Stimulated activated CD4-positive, alpha-beta T cell treated with anti-CD3 and anti-CD28 coated beads, Interleukin-4, amount 100 ng/mL, for 24 hours (primary cell): ENCODE measurements at places on chromosomes 12 and 14.
A peak's percentile ranks its signal among the peaks of the same experiment; 100 is the strongest.

- DNase-seq, result no peak
These were observed 368.0 kb upstream of the ATXN7L3B start for GRCh38 chr12:74169607-74170006.

- no peak for DNase-seq
These were observed 104.1 kb downstream of the IGF1 start for GRCh38 chr12:102376181-102376747.

DNA sequence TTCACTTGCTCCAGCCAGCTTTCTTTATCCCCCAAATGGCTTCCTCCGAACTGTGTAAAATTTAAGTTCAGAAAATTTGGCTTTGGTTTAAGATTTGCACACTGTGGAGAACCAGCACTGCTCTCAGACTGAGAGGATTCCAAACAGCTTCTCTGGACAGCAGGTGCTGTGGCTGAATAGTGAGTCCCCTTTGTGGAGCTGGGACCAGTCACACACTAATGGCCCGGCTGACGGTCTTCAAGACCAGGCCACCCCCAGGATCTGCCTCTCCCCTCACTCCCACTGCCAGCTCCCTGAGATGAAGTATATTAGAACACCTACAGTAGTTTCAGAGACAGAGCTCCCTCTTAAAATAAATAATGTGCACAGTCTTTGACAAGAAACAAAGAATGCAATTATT, 267.3 kb downstream of the BCAT1 start:
- DNase-seq, result no peak

DNA sequence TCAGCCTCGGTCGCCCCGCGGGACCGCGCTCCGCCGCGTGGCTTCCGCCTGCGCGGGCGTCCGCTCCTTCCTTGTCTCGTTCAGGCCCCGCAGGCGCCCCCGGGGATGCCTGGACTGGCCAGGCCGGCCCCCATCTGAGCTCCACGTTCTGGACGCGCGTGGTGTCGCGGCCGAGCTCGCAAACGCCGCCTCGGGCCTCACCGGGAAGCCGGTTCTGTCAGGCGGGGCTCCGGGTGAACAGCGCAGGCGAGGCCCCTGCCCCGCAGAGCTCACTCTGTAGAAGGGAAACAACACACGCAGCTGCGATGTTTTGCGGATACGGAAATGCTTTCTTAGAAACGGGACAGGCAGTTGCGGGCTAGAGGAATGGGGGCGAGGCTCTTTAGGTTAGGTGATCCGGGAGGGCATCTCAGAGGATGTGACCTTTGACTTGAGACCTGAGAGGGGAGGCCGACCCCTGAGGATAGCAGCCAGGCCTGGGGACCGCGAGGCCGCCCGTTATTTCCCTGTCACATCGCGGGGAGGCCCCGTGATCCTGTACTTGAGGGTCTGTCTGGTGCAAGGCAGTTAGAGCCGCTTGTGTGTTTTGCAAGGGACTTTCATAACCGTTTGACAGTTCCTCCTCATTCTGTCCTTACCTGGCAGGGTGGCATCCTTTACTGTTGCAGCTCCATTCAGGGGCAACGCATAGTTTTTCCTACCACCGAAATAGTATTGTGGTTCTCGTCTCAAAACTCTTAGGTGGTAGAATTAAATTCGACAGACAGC, 584 bp downstream of the VRK1 start:
- peak; percentile 27 for DNase-seq

- DNase-seq, result peak; percentile 76
These were observed 37.0 kb downstream of the RASAL1 start for GRCh38 chr12:113098441-113099028.

DNA sequence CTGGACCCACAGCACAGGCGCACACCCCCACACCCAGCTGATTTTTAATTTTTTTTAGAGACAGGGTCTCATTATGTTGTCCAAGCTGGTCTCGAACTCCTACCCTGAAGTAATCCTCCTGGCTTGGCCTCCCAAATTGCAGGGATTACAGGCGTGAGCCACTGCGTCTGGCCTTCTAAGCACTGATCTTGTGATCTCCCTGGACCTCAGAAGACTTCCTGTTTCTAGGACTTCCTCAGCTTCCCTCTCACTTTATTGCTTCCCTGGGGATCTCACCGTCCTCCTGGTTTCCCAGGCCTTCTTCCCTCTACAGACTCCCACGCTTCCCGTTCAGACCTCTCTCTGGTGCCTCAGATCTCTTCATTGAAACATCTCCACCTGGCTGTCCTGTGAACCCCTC, 13.8 kb downstream of the ZNF839 start:
- DNase-seq, result no peak

DNA sequence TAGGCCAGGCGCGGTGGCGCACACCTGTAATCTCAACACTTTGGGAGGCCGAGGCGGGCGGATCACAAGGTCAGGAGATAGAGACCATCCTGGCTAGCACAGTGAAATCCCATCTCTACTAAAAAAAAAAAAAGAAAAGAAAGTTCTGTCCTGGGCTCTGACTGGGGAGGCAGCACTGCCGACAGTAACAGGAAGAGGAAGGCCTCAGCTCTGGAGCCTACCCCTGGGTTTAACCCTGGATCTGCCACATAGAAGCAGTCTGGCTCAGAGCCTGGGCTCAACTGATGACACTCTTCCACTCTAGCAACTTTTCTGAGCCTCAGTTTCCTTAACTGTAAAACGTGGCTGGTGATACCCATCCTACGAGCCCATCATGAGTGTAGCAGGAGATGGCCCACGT, 60.5 kb downstream of the ACTN1 start:
- no peak for DNase-seq

GRCh38 chr12:104533134-104533533, 76.4 kb downstream of the CHST11 start:
- no peak for DNase-seq

GRCh38 chr12:28367326-28367725, 177.1 kb downstream of the CCDC91 start:
- no peak for DNase-seq

DNA sequence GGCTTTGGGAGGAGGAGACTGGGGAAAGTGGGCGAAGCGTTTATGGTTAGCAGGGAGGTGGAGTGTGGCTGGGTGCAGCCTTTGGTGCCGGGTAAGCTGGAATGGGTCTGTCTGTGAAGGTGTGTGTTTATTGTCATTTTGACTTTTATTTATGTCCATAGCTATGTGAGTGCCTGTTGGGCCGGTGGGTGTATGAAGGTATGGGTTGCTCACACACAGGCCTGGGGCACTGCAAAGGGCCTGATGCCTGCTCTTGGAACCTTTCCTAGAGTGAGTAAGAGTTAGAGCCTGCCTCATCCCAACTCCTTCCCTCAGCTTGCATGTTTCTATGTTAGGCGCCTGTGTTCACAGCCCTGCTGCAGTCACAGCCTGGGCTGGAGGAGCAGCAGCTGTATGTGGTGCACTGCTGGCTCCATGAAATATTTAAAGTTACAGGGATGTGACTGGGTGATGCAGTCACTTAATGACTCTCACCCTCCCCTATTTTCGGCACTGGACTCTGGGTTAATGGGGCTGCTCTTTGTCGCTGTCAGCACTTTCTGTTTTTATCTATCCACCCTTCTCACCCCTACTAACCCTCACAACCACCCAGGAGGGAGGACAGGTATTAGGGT, 2.6 kb upstream of the PPP1R1A start:
- no peak for DNase-seq

DNA sequence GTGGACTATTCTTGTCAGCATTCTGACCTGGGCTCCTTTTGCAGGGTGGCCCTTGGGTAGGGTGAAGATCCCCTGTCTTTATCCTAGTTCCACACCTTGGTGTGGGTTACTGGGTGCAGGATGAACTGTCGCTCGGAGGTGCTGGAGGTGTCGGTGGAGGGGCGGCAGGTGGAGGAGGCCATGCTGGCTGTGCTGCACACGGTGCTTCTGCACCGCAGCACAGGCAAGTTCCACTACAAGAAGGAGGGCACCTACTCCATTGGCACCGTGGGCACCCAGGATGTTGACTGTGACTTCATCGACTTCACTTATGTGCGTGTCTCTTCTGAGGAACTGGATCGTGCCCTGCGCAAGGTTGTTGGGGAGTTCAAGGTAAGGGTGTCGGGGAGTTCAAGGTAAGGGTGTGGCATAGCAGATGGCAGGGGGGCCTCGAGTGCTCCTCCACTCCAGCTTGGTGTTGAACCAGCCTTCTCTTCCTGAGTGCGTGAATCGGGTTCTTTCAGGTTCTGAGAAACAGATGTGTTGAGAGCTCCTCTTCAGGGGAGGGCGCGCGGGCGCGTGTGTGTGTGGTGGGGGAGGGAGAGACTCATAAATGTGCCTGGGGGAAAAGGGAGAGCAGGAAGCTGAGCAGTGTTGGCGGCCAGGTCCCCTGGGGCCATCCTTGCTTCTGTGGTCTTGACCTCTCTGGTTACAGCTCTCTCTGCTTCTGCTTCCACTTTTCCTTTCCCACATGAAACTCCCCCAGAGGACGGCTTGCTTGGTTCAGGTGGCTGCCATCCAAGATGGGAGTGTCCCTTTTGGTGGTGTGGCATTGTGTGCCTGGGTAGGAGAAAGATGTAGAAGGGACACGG, 4.0 kb downstream of the ATG101 start:
- DNase-seq, result no peak

- DNase-seq, result no peak
These were observed 52.6 kb downstream of the RIMBP2 start for GRCh38 chr12:130663514-130663913.

DNA sequence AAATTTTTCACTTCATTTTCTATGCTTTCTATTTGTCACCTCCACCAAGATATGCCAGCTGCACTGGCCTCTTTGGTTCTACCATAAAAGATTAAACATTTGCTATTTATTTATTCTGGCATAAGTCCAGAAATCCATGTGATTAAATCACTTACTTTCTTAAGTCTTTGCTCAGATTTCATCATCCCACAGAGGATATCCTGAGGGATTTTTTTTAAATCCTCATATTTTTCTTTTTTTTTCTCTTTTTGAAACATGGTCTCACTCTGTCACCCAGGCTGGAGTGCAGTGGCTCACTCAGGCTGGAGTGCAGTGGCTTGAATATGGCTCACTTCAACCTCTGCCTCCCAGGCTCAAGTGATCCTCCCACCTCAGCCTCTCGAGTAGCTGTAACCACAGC, 645.4 kb upstream of the ATXN7L3B start:
- no peak for DNase-seq

GRCh38 chr14:53968726-53969125, 12.1 kb upstream of the BMP4 start:
- DNase-seq, result no peak

DNA sequence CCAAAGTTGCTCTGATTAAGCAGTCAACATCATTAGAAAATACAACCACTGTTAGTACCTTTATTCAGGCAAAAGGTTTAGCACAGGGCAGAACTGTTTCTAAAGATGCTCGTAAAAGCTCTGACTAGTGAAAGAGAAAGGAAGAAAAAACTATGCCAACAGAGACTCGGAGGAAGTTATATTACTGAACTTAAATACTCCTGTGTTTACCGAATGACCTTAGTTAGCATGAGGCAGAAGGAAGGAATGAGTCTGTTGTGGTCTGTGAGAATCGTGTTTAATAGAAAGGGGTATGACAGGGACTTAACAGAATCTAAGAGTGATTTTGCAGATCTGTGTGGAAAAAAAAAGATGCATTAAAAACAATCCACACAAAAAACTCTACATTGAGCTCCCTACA, 84.1 kb upstream of the OVCH1 start:
- no peak for DNase-seq

GRCh38 chr14:34470319-34470718, 8.3 kb upstream of the SPTSSA start:
- no peak for DNase-seq

DNA sequence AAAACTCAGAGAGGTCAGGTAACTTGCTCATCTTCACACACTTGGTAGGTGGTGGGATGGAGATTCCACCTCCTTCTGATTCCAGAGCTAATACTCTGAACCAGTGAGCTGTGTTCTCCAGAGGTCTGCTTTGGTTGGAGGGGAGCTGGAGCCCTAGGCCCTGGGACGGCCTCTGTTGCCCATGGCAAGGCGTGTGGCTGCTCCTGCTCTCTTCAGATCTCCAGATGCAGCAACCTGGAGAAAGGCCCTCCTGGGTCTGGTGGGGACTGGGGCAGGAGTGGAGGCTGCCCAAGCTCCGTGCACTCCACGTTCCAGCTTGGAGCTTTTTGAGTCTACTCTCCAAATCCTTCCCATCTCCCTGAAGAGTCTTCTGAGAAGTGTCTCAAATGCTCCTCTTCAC, 10.7 kb downstream of the CCND2 start:
- no peak for DNase-seq

DNA sequence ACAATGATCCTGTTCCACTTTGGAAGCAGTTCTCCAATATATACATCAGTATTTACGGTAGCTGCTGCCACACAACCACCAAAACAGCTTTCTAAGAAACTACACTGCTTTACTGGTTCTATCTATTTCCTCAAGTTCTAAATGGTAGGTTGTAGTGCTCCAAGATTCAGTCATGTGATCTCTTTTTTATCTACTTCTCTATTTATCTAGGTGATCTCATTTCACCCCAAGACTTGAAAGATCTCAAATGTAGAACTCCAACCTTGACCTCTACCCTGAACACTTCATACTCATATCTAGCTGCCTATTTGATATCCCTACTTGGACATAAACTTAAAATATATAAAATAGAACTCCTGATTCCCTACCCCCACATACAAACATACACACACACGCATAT, 133.9 kb upstream of the RAP1B start:
- DNase-seq, result no peak

- DNase-seq, result no peak
These were observed 81.9 kb downstream of the TMEM132D start for GRCh38 chr12:129821964-129822363.

- no peak for DNase-seq
These were observed 232.6 kb downstream of the FLRT2 start for GRCh38 chr14:85762526-85762925.

DNA sequence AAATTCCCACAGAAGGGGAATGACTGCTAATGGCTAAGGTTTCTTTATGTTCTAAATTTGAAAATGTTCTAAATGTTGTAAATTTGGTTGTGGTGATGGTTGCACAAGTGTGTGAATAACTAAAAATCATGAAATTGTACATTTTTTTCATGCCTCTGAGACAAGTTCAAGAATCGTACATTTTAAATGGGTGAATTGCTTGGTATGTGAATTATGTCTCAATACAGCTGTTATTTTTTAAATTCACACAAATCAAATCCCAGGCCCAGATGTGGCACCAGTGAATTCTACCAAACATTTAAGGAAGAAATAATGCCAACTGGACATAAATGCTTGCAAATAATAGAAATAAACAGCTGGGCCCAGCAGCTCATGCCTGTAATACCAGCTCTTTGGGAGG, 28.6 kb upstream of the RND1 start:
- no peak for DNase-seq

DNA sequence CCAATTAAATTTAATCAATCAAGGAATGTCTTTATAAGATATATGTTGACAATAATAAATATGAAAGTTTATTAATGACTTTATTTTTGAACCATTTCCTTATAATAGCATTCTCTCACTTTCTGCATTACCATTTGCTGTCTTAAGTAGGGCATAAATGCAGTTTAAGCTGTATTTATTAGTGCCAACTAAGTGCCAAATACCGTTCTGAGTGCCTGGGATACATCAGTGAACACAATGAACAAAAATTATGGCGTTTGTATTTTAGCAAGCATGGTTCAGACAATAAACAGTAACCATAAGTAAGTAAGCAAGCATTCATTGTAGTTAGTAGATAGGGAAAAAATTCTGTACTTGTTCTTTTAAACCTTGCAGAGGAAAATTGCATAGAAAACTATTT, 145.8 kb downstream of the FUT8 start:
- DNase-seq, result no peak

- DNase-seq, result no peak
These were observed 244.7 kb upstream of the KRR1 start for GRCh38 chr12:75756111-75756510.

GRCh38 chr12:32051511-32052211, 55.0 kb upstream of the BICD1 start:
- DNase-seq, result no peak
